ENCODE measurements at places on chromosomes 11 and 22. TPM values are rescaled to one million over a fixed set of nuclear protein-coding genes. Genes with fewer than 3 reads are reported as not detected.
A peak's percentile ranks its signal among the peaks of the same experiment; 100 is the strongest.

DGAT2 gene
- total RNA-seq, result 2.4 TPM

SPINDOC gene
- 12.2 TPM for total RNA-seq

DNA sequence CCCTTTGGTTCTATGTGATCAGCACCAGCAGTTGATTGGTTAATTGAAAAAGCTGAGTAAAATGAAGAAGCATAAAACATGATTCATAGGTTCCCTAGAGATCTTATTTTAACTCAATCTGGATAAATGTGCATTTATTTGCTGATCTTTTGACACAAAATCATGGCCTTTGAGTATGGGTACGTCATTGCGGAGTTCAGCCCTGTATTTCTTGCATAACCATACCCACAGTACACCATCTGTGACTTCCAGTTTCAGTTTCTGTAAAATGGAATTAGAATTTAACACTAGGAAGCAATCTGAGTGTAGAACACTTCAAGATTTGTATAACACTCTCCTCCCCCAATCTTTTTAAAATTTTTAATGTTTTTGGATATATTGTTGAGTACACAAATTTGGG is 358.2 kb downstream of the DDX10 start:
- DNase-seq, result no peak

HORMAD2 gene
- 0.27 TPM for total RNA-seq

DNA sequence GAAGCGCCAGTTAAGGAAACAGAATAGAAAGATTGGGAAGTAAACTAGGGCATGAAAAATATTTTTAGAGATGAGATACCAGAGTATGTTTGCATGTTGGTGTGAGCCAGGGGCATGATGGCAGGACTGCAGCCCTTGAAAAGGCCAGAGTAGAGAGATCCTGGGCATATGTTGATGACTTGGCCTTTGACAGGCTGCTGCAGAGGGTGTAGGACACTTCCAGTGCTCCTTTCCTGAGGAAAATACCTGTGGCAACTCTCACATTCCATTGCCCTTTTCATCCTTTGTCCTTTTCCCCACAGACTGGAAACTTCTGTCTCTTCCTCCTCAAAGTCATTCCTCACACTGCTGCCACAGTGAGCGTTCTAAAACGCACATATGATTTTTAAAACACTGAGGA is 150.7 kb upstream of the CCDC90B start:
- no peak for DNase-seq

GRCh38 chr11:94814272-94814976 is 46.3 kb downstream of the AMOTL1 start:
- DNase-seq, result no peak

DNA sequence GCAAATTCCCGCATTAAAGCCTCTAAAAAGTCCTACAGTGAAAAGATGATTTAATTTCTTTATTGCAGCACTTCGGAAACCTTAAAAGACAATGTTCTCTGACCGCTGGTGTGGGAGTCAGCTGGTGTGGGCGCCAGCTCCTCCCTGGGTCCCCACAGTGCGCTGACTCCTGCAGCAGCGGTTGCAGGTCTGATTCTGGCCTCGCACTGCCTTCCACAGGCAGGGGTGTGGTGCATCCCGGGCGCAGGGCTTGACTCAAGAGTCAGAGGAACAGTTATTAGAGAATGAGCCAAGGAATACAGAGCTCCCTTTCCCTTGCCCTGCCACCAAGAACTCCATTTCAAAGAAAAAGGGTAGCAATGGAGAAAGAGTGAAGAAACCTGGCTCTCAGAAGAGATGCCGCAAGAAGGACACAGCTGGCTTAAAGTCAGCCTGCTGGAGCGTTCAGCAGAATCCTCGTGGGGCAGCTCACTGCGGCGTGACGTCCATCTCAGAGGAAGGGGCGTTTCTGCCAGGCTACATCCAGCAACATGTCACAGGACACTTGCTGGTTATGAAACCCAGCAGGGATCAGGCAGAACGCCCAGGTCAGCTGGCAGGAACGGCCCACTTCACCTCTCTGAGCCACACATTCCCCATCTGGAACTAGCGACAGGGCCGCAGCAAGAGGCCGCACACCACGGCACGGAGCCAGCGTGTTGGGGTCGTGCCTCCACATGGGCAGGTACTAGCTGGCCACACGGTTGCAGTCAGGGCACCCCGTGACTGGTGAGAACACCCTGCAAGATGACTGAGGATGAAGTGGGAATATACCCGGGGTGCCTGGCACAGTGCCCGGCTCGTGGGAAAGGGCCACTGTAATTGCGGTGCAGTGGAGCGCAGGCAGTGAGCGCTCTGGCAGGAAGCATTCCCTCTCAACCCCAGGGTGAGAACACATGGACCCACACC is 18.1 kb upstream of the EFCAB6 start:
- peak; percentile 63 for DNase-seq

DNA sequence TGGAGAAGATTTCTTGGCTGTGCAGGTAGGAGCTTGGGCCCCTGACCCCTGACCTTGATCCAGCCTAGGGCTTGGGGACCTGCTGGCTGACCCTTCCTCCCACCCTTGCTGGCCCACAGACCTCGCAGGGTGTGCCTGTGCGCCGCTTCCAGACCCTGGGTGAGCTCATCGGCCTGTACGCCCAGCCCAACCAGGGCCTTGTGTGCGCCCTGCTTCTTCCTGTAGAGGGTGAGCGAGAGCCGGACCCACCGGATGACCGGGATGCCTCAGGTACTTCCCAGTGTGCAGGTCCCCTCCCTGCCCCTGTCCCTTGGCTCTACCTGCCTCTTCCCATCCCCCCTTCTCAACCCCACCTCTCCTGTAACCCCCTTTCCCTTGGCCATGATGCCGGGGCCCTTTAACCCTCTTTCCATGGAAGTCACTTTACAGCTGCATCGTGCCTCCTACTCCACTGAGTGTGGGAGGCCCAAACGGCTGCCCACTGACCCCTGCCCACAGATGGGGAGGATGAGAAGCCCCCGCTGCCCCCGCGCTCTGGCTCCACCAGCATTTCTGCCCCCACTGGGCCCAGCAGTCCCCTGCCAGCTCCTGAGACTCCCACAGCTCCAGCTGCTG is 3.8 kb downstream of the INPPL1 start:
- DNase-seq, result no peak

CELSR1 gene
- total RNA-seq, result 7.8 TPM

SCUBE2 gene
- total RNA-seq, result 26.9 TPM

HEPN1 gene
- not detected for total RNA-seq

NXPE2 gene
- 0.45 TPM for total RNA-seq

- DNase-seq, result no peak
Measured at GRCh38 chr22:29016067-29016938, 45.3 kb downstream of the C22orf31 start.

- DNase-seq, result no peak
Measured at GRCh38 chr11:86978756-86979608, 23.8 kb upstream of the FZD4 start.

TYR gene
- 0.09 TPM for total RNA-seq

DNA sequence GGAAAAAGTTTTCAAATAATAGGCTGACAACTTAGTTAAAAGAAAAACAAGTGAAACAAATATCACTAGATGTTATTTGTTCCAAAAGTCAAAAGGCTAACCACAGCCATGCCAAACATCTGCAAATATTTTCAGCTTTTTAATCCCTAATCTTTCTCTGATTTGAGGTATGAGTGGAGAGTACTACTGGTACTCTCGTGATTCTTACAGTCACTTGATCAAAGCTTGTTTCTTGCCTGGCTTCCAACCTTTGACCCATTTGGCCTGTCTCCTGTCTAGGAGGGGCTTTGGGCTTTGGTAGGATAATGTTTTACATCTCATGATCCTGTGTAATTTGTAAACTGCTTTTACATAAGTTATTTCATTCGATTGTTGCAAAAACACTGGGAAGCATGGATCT is 301.8 kb upstream of the SORL1-AS1 start:
- DNase-seq, result no peak

Data from cerebellum (tissue), 4 donors.